ENCODE measurements at places on chromosomes 12 and 14. TPM values are rescaled to one million over a fixed set of nuclear protein-coding genes. Genes with fewer than 3 reads are reported as not detected.

GRCh38 chr14:53757732-53758131 lies 198.9 kb downstream of the BMP4 start:
- no peak overlapping the region for H3K27ac ChIP-seq
- no peak overlapping the region for H3K4me3 ChIP-seq
- no peaks in the 10 kb centered on the region for H3K36me3 ChIP-seq
- no peaks in the 10 kb centered on the region for H3K4me1 ChIP-seq
- H3K27me3 ChIP-seq, result no peaks in the 10 kb centered on the region

DNA sequence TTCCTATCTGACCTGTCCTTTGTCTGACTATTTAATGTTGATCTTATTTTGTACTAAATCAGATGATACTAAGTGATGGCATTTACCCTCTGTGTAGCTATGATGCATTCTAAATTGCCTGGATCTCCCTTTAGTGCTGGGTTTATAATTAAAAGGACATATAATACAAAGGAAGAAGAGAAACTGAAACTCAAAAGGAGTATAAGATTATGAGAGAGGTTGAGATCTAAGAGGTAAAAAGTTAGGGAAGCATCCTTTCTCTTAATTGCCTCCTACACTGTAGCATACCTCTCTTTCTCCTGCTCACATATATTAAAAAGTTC lies 86.9 kb upstream of the MON2 start:
- H3K27me3 ChIP-seq, result no peaks in the 10 kb centered on the region
- no peak overlapping the region for H3K4me3 ChIP-seq
- no peak for DNase-seq
- no peaks in the 10 kb centered on the region for H3K36me3 ChIP-seq
- no peaks in the 10 kb centered on the region for H3K4me1 ChIP-seq
- H3K27ac ChIP-seq, result no peak overlapping the region

DNA sequence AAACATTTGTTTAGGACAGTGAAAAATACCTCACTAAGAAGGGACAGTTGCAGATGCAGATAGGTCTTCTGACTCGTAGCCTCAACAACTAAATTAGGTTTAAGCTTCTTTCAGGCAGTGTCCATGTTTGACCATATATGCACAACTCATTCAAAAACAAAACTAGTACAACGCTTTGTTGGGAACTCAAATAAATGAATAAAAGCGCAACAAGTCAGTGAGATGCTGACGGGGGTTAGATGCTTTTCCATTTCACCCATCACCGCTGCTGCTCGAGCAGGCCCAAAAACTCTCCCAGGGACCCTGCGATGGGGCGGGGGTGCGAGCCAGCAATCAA lies 633 bp downstream of the RPAP3 start:
- peak overlapping the region; percentile 73 for H3K4me3 ChIP-seq
- no peaks in the 10 kb centered on the region for H3K27me3 ChIP-seq

DNA sequence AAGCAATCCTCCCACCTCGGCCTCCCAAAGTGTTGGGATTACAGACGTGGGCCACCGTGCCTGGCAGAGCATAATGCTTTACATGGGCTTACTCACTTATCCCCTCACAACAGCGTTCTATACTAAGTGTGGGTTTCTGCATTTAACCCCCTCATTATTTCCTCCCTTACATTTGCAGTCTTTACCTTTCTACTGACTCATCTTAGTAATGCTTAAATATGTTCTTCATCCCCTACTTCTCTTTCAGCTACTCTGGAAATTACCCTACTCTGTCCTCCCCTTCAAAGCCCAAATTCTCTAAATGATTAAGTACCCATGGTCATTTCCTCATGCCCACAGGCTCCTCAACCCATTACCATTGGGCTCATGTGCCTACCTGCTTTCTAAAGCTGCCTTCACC lies 40.7 kb downstream of the NKX2-1 start:
- no peak overlapping the region for H3K4me3 ChIP-seq
- H3K27me3 ChIP-seq, result peaks cover 40% of the 10 kb centered on the region
- no peak for DNase-seq
- H3K4me1 ChIP-seq, result no peaks in the 10 kb centered on the region
- H3K36me3 ChIP-seq, result no peaks in the 10 kb centered on the region
- H3K27ac ChIP-seq, result no peak overlapping the region

DNA sequence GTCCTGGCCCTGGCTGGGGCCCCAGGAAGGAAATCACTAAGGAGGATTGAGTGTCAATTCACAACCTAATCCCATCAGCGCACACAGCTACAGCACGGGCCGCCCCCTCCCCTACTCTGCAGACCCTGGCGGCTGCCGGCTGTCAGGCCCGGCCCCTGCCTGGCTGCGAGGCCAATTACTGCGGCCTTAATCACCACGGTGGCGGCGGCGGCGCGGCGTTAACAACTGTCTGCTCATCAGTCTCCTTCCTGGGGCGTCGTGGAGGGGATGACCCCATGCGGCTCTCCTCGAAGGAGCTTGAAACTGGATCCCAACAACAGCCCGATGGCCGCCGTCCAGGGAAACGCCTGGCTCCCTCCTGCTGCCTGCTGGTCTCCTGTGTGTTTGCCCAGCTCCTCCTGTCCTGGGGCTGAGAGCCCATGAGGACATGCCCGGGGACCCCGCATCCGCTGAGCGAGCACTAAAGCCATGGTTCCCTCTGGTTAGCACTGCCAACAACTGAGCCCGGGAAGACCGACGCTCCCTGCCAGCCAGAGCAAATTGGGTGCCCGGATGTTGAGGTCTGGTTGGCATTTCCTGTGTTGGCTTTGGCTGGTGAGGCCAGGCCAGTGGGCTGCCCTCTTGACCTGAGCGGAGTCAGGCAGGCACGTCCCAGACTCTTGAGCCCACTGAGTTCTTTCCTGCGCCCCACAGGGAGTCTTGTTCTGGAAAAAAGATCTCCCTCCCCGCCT lies 21.8 kb upstream of the EIF2B2 start:
- no peak overlapping the region for H3K4me3 ChIP-seq
- no peaks in the 10 kb centered on the region for H3K27me3 ChIP-seq
- H3K27ac ChIP-seq, result peak overlapping the region; percentile 37
- peaks cover 54% of the 10 kb centered on the region for H3K4me1 ChIP-seq

DNA sequence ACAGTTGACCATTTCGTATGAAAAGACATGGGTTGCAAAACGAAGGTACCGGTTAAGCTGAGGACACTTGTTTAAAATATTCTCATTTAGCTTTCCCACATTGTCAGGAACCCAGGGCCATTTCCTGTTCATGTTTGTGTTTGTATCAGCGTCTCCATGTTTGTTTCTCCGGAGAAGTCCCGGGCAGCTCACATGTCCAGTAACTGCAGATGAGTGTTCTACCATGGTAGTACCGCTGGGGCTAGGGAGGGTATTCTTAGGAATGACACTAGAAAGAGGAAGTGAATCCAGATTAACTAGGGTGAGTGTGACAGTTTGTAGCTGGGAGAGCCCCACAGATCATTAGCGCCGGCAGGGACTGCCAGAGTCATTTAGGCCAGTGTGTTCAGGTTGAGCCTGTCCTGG lies 50.0 kb upstream of the EVL start:
- H3K27me3 ChIP-seq, result no peaks in the 10 kb centered on the region
- no peaks in the 10 kb centered on the region for H3K36me3 ChIP-seq
- no peak overlapping the region for H3K27ac ChIP-seq
- H3K4me3 ChIP-seq, result no peak overlapping the region
- peaks cover 13% of the 10 kb centered on the region for H3K4me1 ChIP-seq
- DNase-seq, result no peak

GRCh38 chr12:99910342-99910741 lies 74.4 kb downstream of the ANKS1B start:
- no peak overlapping the region for H3K4me3 ChIP-seq
- no peak for DNase-seq
- no peaks in the 10 kb centered on the region for H3K27me3 ChIP-seq
- H3K36me3 ChIP-seq, result no peaks in the 10 kb centered on the region

SPRING1 gene
- 24.5 TPM for total RNA-seq

DBX2 gene
- 13.0 TPM for total RNA-seq

HSPB8 gene
- 14.8 TPM for total RNA-seq

OVCH1 gene
- 1.6 TPM for total RNA-seq

TRMT61A gene
- total RNA-seq, result 7.9 TPM

MRPL42 gene
- 70.8 TPM for total RNA-seq
